ENCODE measurements at places on chromosomes 5 and 9.

DNA sequence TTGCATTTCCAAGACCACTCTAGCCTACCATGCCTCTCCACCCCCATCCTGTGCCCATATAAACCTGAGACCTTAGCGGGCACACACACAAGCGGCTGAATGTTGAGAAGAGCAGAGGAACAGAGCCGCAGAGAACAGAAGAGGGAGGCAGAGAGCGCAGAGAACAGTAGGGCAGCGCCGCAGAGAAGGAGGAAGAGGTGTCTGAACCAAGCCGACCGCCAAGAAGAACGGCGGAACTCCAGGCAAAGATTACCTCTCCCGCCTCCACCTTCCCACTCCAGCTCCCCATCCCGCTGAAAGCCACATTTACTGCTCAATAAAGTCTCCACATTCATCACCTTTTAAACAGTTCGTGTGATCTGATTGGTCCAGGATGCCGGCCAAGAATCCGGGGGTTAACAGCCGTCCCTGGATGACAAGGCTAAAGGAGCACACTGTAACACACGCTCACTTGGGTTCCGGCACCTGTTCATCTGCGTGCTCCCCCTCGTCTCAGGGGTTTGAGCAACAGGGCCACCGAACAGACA, 33.2 kb downstream of the GRIN3A start:
- no peak for DNase-seq

GRCh38 chr9:122307925-122308324, 43.2 kb downstream of the MRRF start:
- no peak for DNase-seq

DNA sequence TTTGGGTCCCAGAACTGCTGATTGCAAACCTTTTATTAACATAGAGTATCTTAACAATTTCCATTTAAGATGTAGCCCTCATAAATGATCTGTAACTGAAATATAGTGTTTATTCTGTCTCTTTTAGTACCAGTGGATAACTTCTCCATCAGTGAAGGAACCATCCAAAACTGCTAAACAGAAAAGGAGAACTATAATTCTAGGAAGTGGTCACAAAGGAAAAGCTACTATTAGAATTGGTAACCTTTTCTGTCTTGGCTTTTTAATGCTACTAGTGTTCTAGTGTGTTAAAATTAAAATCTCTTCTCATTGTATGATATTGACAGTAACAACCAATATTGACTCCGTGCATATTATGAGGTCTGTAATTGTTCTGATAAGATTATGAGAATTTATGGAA, 12.8 kb downstream of the CEP78 start:
- DNase-seq, result no peak

DNA sequence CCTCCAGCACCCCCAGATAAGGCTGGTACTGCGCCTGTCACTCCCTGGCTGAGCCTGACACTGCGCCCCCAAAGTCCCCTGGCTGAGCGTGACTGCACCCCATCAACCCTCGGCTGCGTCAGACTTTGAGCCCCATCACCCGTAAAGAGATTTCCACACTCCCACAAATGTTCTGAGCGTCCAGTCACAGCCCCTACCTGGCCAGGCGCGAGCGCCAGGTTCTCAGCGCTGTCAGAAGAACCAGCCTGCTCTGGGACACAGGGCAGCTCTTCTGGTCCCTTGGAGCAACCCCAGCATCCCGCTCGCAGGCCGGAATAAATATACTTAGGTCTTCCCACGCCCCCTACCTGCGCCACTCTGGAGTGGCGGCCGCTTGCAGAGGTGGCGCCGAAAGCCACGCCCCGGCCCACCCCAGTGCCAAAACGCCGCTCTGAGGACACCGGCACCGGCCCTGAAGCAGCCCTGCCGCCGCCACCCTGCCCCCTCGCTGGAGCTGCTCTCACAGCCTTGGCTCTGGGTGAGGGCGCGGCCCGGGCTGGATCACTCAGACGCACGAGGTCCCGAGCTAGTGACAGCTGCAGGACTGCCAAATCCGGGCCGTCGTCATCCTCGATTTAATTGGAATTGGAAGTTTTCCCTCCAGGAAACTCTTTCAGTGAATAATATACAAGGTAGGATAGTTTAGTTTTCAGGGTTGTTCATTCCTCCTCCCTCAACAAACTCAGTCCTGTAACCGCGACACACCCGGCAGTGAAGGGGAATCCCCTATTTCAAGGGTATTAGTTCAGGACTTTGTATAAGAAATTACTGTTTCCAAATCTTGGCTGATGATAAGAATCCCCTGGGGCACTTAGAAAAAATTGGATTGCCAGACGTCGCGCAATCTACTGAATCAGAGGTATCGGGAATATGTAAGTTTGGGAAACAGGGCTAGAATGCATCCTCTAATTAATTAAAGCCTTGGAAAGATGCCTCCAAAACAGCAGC, 1.2 kb upstream of the CEMIP2 start:
- DNase-seq, result no peak

GRCh38 chr9:81499021-81499454, 190.3 kb downstream of the TLE1 start:
- peak; percentile 42 for DNase-seq

- DNase-seq, result no peak
Observed at GRCh38 chr5:175696139-175696854, 38.4 kb downstream of the HRH2 start.

DNA sequence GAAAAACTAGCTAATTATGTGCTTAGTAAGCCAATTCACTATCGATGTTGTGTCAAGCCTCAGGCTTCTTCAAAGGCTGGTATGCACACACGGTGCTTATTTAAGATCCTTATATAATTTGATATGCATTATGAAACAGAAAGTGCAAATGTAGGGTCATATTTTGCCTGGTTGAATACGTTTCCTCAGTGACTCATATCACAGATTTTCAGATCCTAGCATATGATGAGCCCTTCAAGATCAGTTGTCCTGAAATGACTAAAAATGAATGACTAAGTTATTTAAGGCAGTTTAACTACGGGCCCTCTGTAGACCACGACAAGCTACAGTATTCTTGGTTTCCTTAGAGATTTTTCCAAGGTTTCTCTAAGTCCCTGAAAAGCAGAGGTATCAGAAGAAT, 778.3 kb downstream of the PRELID2 start:
- DNase-seq, result no peak

DNA sequence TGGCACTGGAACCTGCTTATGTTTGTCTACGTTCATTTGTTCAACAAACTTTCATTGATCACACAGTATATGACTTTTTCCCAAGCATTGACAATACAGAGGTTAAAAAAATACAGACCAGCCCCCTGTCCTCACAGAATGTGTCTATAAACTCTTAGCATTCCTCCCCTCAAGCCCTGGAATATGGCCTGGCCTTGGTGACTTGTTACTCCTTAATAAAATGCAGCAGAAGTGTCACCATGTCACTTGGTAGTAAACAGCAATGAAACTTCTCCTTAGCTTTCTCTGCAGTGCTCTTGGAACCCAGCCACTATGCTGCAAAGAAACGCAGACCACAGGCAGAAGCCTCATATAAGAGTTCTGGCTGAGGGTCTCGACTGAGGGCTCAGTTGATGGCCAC, 19.1 kb upstream of the SLC1A3 start:
- no peak for DNase-seq

- peak; percentile 5 for DNase-seq
Observed at GRCh38 chr9:26856413-26857032, 36.1 kb downstream of the CAAP1 start.

GRCh38 chr5:90590-91547, 1.1 kb upstream of the PLEKHG4B start:
- no peak for DNase-seq

GRCh38 chr5:40945111-40945510, 35.8 kb downstream of the C7 start:
- DNase-seq, result no peak

DNA sequence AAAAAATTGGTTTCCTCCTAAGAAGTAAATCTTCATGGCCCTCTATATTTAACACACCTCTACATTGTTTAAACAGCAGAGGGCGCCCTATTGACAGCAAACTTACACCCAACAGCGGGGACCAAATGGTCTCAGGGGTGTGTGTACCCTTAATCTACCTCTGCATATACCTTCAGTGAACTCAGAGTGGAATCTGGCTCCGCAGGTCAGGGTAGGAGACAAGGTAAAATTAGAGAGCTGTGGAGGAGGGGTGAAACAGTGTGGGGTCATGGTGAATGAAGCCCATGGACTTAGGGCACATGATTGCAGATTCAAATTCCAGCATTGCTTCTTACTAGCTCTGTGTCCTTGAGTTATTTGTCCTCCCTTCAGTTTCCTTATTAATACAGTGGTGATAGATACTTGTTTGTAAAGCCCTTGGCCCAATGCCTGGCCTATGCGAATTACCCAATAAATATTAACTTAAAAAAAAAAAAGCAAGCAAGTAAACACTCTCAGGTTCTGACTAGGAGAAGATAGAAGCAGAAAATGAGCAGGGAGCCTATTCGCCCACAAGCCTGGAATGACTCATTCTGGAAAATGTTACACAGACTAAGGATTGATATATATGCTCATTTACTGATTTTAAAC, 122.9 kb downstream of the CAVIN4 start:
- no peak for DNase-seq

DNA sequence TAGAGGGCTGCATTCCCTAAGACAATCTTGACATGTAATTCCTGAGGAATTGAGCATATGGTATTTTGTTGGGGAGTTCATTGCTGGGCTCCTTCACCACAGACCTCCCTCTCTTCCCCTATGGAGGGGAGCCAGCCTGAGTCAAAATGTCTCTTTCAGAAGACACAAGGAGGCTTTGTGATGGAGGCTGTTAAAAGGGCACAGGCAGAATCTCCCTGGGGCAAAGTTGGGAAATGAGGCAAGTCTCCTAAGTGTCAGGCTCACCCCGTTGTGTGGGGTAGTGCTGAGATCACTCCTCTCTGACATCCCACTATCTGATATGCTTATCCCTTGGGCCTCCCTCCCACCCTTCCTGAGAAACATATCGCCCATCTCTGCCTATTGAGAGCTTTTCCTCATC, 30.6 kb downstream of the GFRA3 start:
- no peak for DNase-seq

DNA sequence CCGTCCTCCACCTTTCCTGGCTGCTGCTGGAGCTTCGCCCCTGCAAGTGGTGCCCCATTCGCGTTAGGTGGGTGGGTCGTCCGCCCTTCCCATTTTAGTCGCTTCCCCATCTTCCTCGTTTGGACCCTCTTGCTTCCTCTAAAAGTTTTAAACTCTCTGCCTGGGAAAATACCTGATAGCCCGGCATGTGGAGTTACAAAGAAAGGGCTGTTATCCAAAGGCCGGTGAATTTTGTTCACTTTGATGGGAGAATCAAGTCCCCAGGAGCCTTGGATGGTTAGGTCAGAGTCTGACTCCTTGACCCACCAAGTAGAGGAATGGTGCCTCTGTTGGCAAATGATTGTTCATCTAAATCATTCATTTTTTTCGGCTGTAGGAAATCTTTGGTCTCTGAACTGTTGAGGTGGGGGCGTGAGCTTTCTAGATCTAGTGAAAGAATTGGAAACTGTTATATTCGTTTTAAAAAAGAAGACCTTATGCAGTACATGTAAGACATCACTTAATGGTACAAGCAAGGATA, 29.5 kb upstream of the APC start:
- DNase-seq, result no peak

- no peak for DNase-seq
Observed at GRCh38 chr5:27450607-27451006, 412.2 kb upstream of the CDH9 start.

Measured in HS-27A (cell line).